Endothelial cell (in vitro differentiated cells): ENCODE measurements at places on chromosomes 2 and 18. TPM values are rescaled to one million over a fixed set of nuclear protein-coding genes. Genes with fewer than 3 reads are reported as not detected.

The HSPE1 gene
- 73.6 TPM for total RNA-seq

GRCh38 chr18:59904011-59904601, 4.3 kb downstream of the PMAIP1 start:
- peaks cover 14% of the 10 kb centered on the region for H3K4me1 ChIP-seq
- DNase-seq, result no peak
- H3K27me3 ChIP-seq, result no peaks in the 10 kb centered on the region
- H3K4me3 ChIP-seq, result no peak overlapping the region

- peak; percentile 24 for DNase-seq
- H3K4me1 ChIP-seq, result no peaks in the 10 kb centered on the region
- peaks cover 1% of the 10 kb centered on the region for H3K36me3 ChIP-seq
- H3K27me3 ChIP-seq, result peaks cover under 1% of the 10 kb centered on the region
- no peak overlapping the region for H3K27ac ChIP-seq
Measured at GRCh38 chr2:162333968-162334367, 10.0 kb upstream of the GCA start.

GRCh38 chr2:124485659-124486058, 460.6 kb downstream of the CNTNAP5 start:
- no peaks in the 10 kb centered on the region for H3K27me3 ChIP-seq
- no peak for DNase-seq
- no peaks in the 10 kb centered on the region for H3K4me1 ChIP-seq
- no peak overlapping the region for H3K4me3 ChIP-seq
- H3K36me3 ChIP-seq, result no peaks in the 10 kb centered on the region
- H3K27ac ChIP-seq, result no peak overlapping the region

The RRM2 gene
- total RNA-seq, result 18.7 TPM

DNA sequence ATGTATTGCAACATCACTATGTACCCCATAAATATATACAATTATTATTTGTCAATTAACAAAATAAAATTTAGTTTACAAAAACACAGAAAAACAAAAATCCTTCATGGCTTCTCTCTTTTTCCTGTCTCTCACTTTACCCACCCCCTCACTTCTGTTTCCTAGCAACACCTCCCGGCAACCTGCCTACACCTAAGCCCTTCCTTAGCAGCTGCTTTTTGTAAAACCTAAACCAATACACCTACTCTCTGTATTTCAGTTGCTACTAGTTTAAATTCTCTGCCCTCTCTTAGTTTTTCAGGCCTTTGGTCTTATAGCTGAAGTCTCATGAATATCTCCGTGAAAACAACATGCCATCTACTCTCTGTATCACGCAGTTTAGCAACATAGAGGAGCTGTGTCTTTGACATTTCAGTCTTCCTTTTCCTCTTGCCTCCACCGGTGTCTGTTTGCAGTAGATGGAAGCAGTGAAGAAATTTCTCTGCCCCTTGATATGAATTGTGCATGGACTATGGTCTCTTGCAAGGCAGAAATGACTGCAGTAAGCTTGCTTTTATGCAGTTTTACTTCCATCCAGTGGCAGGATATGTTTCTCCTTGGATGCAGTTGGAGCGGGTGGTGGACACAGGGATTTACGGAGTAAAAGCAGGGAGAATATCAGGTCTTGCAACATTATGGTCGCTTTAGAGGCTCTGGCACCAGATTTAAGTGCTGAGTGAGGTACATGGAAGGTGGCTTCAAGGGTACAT, 42.0 kb upstream of the ZDBF2 start:
- peaks cover 10% of the 10 kb centered on the region for H3K4me1 ChIP-seq
- no peak overlapping the region for H3K4me3 ChIP-seq
- peaks cover 2% of the 10 kb centered on the region for H3K27me3 ChIP-seq
- no peaks in the 10 kb centered on the region for H3K36me3 ChIP-seq
